Karpas-422 (cell line): ENCODE measurements at places on chromosomes 12 and 14. TPM values are rescaled to one million over a fixed set of nuclear protein-coding genes. Genes with fewer than 3 reads are reported as not detected.

Gene PLEKHD1
- 0.41 TPM in 1 of 2 replicates, not detected in the other for total RNA-seq

Gene APOLD1
- total RNA-seq: 1.4 and 1.5 TPM in 2 replicates

Gene CLEC6A
- not detected in 2 replicates for total RNA-seq

Gene RND1
- 0.60 and 1.4 TPM in 2 replicates for total RNA-seq

Gene GPR65
- 4.4 and 8.1 TPM in 2 replicates for total RNA-seq
